ENCODE measurements at places on chromosomes 11 and 22. TPM values are rescaled to one million over a fixed set of nuclear protein-coding genes. Genes with fewer than 3 reads are reported as not detected.

DNA sequence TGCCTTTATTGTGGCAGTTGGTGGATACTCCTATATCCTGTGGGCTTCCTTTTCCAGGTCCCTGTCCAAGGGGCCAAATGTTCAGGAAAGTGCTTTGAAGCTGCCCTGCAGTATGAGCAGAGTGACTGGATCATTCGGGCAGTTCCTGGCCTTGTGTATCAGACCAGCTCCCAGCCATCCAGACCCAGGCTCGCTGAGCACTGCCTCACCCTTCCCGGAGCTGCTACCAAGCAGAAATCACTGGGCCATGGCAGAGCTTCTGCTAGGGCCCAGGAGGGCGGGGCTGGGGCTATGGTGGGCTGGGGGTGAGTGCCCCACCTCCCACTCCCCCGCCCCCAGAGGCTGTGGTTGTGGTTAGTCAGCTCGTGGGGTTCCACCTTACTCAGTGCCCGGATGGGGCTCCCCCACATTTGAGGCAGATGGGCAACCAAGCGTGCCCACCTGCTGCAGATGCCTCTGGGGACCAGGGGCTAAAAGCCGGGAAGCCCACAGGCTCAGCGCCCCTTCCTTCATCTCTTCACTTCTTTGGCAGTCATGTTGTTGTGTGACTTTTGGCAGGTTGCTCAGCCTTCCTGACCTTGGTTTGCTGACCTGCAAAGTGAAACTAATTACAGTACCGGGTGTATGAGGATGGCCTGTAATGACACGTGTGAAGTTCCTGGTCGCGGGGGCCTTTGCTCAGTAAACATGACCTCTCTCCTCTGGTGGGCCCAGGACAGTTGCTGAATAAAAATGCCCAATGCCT, 2.1 kb upstream of the LRRC32 start:
- H3K4me3 ChIP-seq = no peak overlapping the region
- H3K36me3 ChIP-seq = no peaks in the 10 kb centered on the region
- H3K27me3 ChIP-seq = peaks cover 36% of the 10 kb centered on the region
- peak overlapping the region; percentile 89 for H3K27ac ChIP-seq
- H3K4me1 ChIP-seq = peaks cover 29% of the 10 kb centered on the region

DNA sequence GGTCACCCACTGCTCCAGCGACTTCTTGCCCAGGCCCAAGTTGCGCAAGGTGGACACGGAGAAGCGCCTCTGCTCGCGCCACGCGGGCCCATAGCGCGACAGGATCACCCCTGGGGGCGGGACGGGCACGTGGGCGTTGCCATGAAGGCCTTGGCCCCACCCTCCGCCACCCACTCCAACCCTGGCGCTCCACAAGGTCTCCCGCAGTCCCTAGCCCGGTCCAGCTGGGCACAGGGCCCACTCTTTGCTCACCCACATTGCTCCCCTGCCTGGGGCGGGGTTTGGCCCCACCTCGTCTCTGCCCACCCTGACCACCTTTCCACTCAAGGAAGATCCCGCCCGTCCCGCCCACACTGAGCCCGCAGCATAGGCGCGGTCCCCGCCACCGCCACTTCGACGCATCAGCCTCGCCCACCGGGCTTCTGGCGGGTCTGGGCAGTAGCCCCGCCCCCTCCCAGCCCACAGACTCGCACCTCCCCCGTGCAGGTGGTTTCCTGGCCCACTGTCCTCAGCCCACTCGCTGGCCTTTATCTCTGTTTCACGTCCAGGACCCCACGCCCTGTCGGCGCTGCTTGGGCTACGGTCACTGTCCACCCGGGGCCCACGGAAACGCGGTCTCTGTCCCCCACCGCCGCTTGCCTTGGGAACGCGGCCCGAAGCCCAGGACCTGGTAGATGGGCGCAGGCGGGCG, 12.3 kb upstream of the CYP2D6 start:
- no peak overlapping the region for H3K4me3 ChIP-seq
- H3K36me3 ChIP-seq = peaks cover 7% of the 10 kb centered on the region
- no peak overlapping the region for H3K27ac ChIP-seq

DNA sequence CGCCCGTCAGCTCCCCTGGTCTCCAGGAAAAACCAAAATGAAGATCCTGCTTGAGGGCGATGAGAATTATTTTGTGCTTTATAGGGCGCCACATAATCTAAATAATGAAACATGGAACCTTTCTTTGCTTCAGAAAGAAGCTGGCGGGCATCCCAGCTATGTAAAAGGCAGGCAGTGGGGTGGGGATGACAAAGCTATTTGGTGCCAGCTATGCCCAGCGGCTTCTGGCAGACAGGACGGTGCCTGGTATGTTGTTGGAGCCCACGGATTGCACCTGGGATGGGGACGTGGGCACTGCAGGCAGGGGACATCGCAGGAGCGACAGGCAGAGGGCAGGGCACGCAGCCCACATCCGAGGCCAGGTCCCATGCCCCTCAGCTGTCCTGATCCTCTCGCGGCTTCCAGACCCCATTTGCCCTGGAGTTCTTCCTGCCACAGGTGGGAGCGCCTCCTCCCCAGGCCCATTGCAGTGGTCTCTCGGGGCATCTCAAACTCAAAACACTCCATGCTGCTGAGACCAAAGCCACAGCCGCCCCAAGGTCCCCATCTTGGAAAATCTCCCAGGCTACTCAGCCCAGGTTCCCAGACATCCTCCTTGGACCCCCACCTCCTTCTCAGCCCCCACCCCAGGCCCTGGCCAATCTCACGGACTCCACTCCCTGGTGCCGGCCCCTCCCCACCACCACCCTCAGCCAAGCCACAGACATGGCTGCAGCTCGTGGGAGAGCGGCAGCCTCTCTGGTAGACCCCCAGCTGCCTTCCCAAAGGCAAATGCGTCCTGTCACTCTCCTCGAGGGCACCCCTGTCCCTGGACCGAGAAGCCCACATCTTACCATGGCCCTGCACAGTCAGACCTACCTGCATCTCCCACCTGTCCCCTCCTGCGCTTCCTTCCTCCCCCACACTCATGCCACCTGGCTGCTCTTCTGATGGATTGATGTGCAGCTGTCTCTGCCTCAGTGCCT, 45.7 kb downstream of the SHISAL1 start:
- DNase-seq = no peak
- H3K4me1 ChIP-seq = no peaks in the 10 kb centered on the region
- H3K36me3 ChIP-seq = no peaks in the 10 kb centered on the region
- H3K27ac ChIP-seq = no peak overlapping the region

- no peak for DNase-seq
- no peaks in the 10 kb centered on the region for H3K36me3 ChIP-seq
- peak overlapping the region; percentile 79 for H3K27ac ChIP-seq
- H3K4me1 ChIP-seq = peaks cover 48% of the 10 kb centered on the region
Observed at GRCh38 chr11:1920128-1920908, 815 bp downstream of the TNNT3 start.

DNA sequence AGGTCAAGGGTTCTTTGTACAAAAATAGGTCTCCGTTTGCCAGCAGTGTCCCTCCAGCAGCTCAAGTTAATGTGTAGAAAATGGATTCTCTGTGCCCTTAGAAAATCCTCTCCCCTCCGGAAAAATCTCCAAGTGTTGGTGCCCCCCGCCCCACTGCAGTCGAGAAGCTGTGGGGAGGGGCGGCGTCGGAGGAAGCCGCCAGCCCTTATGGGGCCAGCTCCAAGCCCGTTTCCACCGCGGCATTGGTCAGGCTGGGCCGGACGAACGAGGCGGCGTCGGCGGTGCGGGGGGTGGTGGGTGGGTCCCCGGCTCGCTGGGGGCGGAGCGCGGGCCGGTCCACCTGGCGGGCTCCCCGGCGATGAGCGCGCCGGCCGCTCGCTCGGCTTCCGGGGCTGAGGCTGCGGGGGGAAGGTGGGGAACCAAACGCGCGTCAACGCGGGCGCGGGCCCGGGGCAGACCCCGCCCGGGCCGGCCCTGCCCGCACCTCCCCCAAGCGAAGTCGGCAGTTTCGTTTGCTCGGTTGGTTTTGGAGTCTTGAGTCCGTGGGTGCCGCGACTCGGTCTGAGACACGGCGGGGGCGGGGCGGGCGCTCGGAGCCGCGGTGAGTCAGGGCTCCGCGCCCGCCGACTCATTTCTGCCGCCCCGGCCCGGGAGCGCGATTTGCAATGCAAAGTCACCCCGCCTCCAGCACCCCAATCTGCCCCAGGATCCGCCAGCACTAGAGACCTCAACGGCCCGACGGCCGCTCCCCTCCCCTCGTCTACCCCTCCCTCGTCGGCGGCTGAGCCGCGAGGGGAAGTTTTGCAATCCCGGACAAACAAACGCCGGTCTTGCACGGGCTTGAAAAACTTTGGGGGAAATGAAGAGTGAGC, 1.4 kb downstream of the ASCL2 start:
- H3K4me1 ChIP-seq = peaks cover 24% of the 10 kb centered on the region
- peak overlapping the region; percentile 15 for H3K4me3 ChIP-seq
- H3K27me3 ChIP-seq = peaks cover 45% of the 10 kb centered on the region
- H3K27ac ChIP-seq = no peak overlapping the region
- H3K36me3 ChIP-seq = no peaks in the 10 kb centered on the region

DNA sequence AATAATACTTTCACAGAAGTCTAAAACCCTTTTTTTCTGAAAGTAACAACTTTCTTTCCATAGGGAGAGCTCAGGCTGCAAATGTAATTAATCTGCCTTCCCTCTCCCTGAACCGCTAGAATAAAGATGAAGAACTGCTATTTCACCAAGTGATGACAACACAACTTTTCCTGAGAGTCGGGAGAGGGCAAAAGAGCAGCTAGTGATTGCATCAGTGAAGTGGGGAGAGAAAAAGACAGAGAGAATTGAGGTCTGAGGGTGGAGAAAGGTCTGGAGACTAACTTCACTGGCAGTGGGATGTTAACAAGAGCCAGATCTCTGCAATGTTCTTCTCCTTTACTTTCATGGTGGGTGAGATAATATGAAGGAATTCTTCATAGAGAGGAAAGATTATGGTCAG, 10.9 kb upstream of the MPEG1 start:
- no peaks in the 10 kb centered on the region for H3K27me3 ChIP-seq
- H3K36me3 ChIP-seq = no peaks in the 10 kb centered on the region
- H3K4me3 ChIP-seq = no peak overlapping the region
- peaks cover 43% of the 10 kb centered on the region for H3K4me1 ChIP-seq
- DNase-seq = no peak
- peak overlapping the region; percentile 13 for H3K27ac ChIP-seq

GRCh38 chr11:15048616-15049015, 24.8 kb upstream of the CALCB start:
- no peaks in the 10 kb centered on the region for H3K4me1 ChIP-seq
- no peaks in the 10 kb centered on the region for H3K27me3 ChIP-seq
- no peak for DNase-seq
- no peak overlapping the region for H3K27ac ChIP-seq
- no peaks in the 10 kb centered on the region for H3K36me3 ChIP-seq

SHISA8 gene
- 3.5 TPM for total RNA-seq

OR1S1 gene
- total RNA-seq = not detected

Data from heart right ventricle (tissue), 16 donors.